NCI-H187 treated with DMSO at 0.1 percent for 48 hours (cell line): ENCODE measurements at places on chromosomes 1 and 21.

DNA sequence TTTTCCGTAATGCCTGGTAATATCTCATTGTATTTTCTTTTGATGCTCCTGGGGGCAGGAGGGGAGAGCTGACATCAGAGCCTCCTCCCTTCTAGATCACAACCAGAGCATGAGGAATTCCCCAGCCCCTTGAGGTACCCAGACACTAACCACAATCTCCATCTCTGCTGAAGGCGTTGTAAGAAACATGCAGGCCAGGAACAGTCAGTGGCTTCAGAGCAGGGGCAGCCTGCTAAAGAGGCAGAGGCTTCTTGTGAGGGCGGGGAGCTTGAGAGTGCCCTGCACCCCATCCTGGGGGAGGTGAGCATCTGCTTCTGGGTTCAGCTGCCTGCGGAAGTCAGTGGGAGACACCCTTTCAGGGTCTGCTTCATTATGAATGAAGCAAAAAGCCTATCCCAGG lies 19.0 kb downstream of the MAPKAPK2 start:
- DNase-seq, result no peak

- DNase-seq, result no peak
Observed at GRCh38 chr1:52139817-52140540, 1.9 kb upstream of the ZFYVE9 start.

DNA sequence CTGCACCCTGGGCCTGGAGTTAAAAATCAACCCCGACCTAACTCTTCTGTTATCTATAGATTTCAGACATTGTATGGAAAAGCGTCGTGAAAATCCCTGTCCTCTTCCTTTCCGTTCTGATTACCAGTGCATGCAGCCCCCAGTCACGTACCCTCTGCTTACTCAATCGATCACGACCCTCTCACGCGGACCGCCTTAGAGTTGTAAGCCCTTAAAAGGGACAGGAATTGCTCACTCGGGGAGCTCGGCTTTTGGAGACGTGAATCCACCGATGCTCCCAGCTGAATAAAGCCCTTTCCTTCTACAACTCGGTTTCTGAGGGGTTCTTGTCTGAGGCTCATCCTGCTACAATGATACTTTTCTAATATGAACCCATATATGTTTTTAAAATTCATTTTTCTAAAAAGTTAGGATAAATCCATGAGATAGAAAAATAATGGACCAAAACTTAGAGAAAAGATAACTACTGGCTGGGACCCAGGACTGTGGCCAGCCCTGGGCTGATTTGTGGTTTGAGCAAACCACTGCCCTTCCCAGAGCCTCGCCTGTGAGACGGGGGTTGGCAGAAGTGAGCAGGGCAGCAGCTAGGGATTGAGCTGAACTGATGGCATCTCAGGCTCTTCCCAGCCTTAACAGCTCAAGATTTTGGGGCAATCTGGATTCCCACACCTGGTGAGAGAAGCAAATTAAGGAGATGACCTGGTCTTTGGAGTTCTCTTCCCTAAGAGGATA lies 5.0 kb downstream of the UQCRHL start:
- no peak for DNase-seq

- no peak for DNase-seq
Observed at GRCh38 chr1:7808253-7808844, 24.3 kb downstream of the PER3 start.

DNA sequence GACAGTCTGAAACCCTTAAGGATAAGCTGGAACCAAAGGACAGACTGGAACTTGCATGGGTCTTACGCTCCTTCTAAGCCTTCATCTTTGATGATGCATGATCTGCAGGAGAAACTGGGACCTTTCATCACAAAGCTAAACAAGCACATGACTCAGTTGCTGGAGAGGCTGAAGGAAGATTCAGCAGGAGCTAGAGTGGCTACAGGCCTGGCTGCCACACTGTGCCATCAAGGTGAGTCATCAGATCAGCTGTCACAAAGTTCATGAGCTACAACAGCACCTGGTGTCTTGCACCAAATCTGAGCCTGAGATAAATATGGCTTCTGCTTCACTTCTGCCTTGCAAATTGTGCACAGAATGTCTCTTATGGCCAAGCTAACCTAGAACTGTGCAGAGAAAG lies 95.5 kb upstream of the MARK1 start:
- DNase-seq, result no peak

- DNase-seq, result no peak
Observed at GRCh38 chr1:117669572-117669971, 63.7 kb downstream of the TENT5C start.

- no peak for DNase-seq
Observed at GRCh38 chr1:209577346-209577745, 6.2 kb upstream of the CAMK1G start.

DNA sequence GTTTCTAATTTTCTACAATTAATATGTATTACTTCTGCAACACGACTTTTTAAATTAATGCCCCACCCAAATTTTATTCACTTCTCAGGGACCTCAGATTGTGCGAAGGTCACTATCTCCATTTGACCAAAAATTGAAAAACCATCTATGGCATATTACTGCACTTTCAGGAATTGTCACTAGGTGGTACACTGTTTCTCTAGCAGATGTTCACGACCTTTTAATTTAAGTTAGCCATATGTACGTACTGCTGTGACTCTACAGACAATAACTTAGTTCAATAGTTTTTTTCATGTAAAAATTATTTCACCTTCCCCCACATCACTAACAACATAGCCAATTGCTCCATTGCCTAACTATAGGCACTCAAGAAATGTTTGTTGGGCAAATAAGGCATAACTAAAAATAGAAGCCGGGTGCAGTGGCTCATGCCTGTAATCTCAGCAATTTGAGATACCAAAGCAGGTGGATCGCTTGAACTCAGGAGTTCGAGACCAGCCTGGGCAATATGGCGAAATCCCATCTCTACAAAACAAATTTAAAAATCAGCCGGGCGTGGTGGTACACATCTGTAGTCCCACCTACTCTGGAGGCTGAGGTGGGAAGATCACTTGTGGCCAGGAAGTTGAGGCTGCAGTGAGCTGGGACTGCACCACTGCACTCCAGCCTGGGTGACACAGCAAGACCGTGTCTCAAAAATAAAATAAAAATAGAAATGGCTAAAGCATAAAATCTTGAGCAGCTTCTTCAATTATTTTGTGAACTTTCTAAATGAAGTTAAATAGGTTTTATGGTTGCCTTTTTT lies 75.7 kb upstream of the PKN2 start:
- no peak for DNase-seq

DNA sequence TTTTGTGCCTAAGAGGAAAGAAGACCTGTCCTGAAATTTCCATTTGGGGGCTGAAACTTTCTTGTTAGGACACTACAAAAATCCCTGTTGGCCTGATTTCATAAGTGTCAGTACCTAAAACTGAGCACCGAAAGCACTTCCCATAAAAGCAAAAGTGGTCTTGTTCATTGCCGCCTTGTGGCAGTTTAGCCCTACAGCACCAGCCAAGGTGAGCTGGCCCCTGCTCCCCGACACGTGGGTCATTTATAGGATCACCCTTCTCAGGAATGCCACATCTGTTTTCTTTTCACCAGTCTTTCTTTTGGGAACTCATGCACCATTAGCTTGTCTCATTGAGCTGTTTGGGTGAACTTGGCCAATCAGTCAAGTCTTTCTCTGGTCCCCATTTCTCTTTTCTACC lies 155.8 kb upstream of the KAZN start:
- DNase-seq, result no peak
